ENCODE measurements at places on chromosomes 16 and 17. TPM values are rescaled to one million over a fixed set of nuclear protein-coding genes. Genes with fewer than 3 reads are reported as not detected.

DNA sequence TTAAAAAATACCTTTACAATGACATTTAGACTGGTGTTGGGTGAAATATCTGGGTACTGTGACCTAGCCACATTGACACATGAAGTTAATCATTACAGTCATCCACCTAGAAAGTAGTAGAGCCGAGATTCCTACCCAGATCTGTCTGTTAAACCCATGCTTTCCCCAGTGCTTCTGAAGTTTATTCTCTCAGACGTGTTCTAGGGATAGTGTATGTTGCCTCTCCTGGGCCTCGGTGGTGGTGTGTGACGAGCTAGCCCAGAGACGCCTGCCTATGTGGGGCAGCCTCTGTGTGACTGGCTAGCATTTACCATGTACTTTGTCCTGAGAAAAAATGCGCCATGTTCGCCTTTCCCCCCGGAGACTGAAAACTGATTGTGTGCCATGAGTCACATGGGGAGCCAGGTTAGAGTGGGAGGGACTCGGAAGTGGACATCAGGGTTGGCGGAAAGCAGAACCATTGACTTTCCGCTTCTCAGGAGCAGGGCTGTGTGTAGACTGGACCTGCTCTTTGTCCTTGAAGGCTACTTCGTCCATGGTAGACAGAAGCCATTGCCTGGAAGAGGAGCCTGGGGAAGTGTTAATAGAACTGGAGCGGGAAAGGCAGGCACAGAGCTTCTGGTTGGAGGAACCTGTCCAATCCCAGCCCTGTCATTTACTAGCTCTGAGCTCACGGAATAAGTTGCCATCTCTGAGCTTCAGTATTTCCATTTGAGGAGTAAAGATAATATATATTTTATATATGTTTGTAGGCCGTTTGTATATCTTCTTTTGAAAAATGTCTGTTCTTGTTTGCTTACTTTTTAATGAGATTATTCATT is 235.5 kb downstream of the SNX29 start:
- no peak for DNase-seq

DNA sequence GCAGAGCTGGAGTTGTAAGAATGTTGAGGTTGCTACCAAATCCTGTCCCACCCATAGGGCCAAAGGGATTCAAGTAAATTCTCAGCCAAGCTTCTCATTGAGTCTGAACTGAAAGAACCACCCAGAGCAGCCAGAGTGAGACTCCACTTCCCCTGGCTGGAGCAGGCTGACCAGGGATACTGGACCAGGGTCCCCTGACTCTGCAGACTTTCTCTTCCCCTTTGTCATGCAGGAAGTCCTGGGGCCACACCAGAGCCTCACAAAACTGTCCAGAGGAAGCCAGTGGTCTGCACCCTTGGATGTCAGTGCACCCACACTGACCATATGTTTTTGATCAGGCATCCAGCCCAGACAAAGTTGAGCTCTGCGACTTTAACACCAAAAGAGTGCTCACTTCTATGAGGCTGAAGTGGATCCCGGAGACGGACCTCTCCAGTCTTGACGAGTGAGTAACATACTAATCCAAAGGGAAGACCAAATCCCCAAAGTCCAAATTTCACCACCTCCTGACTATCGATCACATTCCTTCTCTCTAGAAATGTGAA is 4.1 kb downstream of the NXN start:
- no peak for DNase-seq

GRCh38 chr17:42681976-42682721 is at the start of gene CNTNAP1:
Gene CNTNAP1 (plus strand): TSS chr17:42682531. CDS start chr17:42682830, 299 bp downstream.
- DNase-seq: peak; percentile 87

- no peak for DNase-seq
Observed at GRCh38 chr16:79089735-79090284, 510.7 kb downstream of the MAF start.

DNA sequence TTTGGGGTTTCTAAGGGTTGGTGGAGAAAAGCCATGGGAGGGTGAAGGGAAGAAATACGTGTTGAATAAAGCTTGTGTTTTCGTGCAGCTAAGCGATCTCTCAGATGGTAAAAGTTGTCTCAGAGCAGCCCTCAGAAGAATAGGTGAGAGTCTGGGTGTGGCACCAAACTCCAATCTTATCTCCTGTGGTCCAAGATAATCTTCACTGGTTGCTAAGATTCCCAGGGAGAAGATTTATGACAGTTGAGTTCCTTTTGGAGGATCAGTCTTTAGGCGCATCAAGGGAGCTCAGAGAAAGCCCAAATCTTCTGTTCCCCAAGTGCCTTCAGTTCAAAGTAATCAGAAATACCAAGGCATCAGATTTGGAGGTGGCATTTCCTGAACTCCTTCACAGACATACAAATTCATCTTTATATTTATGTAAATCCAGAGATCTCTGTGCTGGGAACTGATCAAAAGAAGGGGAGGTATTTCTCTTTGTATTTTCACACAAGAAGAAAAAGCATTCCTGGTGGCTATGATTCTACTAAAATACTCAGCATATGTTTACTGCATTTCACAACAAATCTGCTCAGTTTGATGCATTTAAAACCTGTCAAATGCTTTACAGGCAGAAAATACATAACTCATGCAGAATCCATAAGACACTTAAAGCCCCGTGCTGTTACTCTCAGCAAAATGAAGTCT is 102.9 kb downstream of the ABCC12 start:
- DNase-seq: no peak

DNA sequence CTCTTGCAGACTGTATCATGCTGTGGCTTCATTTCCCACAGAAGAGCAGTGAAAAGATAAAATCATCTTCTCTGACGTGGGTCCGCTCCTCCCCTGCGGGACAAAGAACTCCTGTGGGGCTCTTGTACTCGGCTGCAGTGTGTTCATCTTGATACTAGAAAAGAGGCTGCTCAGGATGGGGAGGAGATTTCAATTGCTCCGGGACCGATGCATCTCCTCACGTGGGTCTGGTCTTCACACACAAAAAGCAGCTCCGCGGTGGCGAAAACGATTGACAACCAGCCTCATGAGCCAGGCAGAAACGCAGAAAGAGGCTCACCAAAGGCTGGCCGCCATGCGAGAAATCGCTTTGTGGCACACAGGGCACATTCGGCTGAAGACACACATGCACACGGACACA is 14.4 kb upstream of the KCNJ18 start:
- peak; percentile 45 for DNase-seq

DNA sequence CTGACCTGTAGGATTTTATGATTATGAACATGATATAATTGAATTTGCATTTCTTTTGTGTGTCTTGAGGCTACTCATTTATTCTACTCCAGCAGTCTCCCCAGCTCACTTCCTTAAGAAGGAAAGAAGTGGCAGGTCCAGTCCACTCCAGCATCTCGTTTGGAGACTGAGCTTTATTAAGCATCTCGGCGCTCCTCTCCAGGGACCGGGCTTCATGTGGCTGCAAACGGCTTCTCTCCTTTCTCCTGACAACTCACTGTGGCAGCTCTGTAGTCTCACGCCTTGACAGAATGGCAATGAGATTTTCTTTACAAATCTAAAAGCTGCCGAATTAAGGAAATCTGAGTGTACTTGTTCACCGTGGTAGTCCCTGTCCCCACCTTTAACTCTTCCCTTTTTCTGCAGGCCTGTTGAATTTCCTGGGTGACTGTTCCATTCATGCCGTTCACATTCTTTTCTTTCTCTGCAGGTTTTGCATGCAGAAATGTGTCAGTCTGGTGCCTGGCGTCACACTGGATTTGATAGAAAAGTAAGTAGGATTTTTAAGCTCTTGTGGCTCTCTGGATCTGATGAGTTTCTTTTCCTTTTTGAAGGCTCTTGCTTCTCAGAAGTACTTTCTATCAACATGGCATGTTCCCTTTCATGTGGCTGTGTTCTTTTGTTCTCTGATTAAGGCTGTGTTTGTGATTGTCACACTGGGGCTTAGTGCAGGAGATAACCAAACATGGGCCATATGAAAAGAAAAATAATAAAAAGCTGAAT is 200.5 kb upstream of the CHMP6 start:
- no peak for DNase-seq

DNA sequence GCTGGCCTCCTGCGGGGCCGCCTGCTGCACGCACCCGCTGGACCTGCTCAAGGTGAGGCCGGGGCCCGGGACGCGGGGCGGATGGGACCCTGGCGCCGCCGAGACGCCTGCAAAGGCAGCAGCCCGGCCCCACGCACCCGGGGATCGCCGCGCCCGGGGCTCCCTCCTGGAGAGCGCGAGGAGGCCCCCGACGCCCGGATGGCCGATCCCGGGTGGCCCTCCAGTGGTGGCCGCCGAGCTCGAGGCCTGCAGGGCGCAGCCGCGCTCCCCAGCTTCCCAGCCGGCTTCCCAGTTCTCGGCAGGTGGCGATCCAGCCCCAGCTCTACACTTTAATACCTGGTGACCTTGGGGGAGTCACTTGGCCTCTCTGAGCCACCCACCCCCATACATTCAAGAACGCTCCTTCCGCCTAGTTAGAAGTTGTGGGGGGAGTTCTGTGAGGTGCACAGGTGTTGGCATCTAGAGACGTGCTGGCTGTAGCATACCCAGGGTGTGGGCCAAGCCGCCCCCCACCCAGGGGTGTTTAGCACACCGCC is 452 bp downstream of the SLC25A10 start:
- no peak for DNase-seq

- no peak for DNase-seq
Observed at GRCh38 chr17:50146927-50147665, 3.4 kb downstream of the PPP1R9B start.

DNA sequence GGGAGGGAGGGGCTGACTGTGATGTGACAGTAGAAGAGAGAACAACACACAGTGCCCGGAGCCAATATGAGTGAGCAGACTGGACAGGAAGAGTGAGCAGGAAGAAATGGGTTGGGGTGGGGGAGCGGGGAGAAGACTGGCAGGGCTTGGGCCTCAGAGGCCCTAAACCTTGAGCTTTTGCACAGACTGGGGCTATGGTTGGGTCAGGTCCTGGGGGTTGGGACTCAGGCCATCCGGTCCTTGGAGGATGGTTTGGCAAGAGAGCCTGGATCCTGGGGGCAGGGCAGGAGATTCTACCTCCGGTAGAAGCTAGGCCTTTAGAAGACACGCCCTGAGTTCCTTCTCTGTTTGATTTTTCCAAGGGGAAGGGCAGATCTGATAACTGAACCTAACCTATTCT is 1.1 kb downstream of the CAMTA2 start:
- no peak for DNase-seq

GRCh38 chr16:81523387-81524115 is 78.9 kb downstream of the CMIP start:
- no peak for DNase-seq

DNA sequence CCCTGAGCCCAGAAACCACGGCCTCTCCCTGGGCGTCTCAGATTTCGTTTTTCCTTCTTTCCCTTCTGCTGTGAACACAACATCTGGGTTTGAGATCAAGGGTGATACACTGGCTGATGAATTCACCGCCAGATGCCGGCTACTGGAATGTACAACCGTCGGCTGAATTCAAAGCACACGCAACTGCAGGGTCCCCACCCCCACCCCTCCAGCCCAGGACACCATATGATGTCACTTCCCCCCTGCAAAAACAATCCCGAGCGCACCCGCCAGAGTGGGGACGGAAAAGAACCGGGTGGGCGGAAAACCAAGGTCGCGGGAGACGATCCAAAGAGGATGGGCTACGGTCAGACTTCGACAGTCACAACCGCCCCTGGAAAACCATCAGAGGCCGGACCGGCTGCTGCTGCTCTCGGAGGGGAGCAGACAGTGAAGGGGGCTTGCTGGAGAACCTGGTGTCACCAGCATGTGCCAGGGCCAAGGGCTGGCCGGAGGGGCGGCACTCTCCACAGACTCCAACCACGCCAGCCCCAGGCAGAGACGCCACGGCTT is 23.3 kb downstream of the CEP295NL start:
- DNase-seq: peak; percentile 91

DNA sequence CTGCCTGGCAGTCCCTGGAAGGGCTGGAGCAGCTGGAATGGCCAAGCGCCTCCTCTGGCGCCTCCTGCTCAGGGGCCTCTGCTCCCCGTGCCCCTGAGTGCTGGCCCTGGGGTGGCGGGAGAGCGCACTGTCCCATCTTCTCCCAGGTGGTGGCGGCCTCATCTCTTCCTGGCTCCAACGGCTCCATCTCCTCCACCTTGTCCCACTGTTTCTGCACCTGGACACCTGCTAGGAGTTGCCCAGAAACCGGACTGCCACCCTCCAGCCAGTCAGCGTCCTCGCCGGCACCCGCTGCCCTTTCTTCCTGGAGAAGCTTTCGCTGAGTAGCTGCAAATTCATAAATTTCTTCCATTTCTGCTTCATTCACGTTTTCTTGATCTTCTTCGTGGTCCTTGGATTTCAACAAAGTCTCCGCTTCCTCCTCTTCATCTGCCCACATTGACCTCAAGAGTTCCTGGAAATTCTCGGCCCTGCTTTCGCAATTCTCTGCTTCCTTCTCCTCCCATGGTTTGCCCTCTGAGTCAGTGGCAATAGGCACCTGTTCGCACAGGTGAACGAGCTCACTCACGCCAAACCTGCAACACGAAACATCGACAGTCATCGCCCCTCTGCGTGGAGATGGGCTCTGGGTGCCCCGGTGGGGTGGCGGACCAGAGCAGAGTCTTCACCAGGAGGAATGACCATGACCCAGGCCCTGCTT is 13.7 kb upstream of the NLRC3 start:
- no peak for DNase-seq

DNA sequence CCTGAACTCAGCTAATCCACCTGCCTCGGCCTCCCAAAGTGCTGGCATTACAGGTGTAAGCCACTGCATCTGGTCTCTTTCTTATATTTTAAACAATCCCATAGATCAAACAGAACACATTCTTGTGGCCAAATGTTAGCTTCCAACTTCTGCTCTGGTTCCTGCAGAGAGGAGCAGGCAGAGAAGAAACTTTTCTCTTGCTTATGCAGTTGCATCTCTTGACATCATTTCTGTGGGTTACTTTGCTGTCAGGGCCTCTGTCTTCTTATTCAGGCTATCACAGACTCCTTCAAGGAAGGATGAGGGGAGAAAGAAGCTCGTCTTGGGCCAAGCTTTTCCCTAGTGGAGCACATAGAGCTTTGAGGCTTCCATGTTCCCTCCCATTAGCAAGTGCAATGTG is 7.8 kb downstream of the HSD17B2 start:
- no peak for DNase-seq

- DNase-seq: no peak
Observed at GRCh38 chr17:63805591-63805990, 21.6 kb upstream of the PSMC5 start.

GRCh38 chr16:17578981-17579874 is 108.5 kb upstream of the XYLT1 start:
- peak; percentile 80 for DNase-seq

GRCh38 chr16:51431517-51432241 is 280.6 kb upstream of the SALL1 start:
- DNase-seq: no peak

GRCh38 chr17:61131585-61131984 is 268.1 kb upstream of the TBX2 start:
- no peak for DNase-seq

- no peak for DNase-seq
Observed at GRCh38 chr16:57998486-57998885, 2.0 kb downstream of the ZNF319 start.

- DNase-seq: no peak
Observed at GRCh38 chr17:74096456-74096855, 107.0 kb upstream of the RPL38 start.

GRCh38 chr16:64240586-64240985 is 881.3 kb downstream of the CDH11 start:
- no peak for DNase-seq

- no peak for DNase-seq
Observed at GRCh38 chr17:78920528-78920927, 4.7 kb downstream of the TIMP2 start.

Gene PERCC1
- total RNA-seq: not detected

Gene HS3ST3B1
- 1.2 TPM for total RNA-seq

Gene TBC1D3K
- not detected for total RNA-seq

Gene SRSF2
- 154 TPM for total RNA-seq

Gene CACNG3
- not detected for total RNA-seq

Gene ITGAL
- total RNA-seq: 14.5 TPM

Gene STH
- not detected for total RNA-seq

Gene IRF8
- total RNA-seq: 19.1 TPM

Gene OR4D1
- not detected for total RNA-seq

Gene NATD1
- total RNA-seq: 9.3 TPM

Measured in sciatic nerve (tissue), 2 donors.